ENCODE measurements at places on chromosomes 12 and 14. TPM values are rescaled to one million over a fixed set of nuclear protein-coding genes. Genes with fewer than 3 reads are reported as not detected.

GRCh38 chr12:2498964-2499500 lies 295.7 kb upstream of the FKBP4 start:
- DNase-seq = no peak

KLHDC1 gene
- 1.3 TPM for total RNA-seq

DNA sequence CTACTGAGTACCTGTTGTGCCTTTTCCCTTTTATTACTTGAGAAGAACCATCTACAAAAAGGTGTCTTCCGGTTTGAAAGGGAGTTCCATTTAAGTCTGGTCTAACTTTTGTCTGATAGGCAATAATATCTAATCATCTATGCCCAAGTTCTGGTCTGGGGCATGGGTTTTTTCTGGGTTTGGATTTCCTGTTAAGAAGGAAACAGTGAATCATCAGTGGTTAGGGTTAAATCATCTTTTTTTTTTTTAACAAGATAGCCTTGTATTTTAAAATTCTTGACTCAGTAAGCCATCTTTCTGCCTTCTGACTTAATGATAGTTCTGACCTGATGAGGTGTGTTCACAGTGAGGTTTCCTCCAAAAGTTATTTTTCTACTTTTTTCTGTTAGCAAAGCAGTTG lies 29.3 kb upstream of the CPNE8 start:
- DNase-seq = no peak

GRCh38 chr12:92540782-92541423 lies 161.9 kb upstream of the PLEKHG7 start:
- no peak for DNase-seq

SERPINA10 gene
- total RNA-seq = not detected
